Activated CD4-positive, alpha-beta T cell treated with anti-CD3 and anti-CD28 coated beads, Interleukin-2, Interleukin-6, amounts not matched to agents 100 ng/mL and 50 ng/mL, durations not matched to agents 16 hours and 8 hours (primary cell): ENCODE measurements at places on chromosomes 11 and 22.

DNA sequence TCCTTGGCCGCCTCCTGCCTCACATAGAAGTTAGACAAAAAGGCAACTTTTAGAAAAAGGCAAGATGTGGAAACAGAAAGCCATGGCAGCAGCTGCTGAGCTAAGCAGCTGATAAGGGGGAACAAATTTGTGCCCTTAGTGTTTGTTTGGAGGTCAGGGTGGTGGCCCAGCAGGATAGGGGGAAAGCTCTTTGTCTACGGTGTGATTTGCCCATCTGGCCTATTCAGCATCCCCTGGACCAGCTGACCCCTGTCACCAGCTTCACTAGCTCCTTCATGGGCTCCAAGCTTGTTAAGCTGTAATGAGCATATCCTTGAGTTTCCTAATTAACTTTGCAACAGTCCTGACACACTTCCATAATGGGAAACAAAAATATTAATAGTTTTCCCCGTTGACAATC is 5.9 kb upstream of the ME3 start:
- DNase-seq: no peak

DNA sequence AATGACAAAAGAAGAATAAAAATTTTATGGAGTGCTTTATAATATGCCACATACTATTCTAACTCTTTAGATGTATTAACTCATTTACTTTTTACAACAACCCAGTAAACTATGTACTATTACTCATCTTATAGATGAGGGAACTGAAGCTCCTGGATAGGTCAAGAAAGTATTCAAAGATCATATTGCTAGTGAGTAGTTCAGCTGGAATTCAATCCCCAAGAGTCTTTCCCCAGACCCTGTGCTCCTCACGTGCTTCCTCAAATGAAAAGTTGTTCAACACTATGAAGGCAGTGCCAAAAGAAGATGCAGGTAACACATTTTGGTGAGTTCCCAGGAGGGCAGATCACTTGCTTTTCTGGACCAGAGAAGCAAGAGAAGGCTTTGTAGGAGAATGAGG is 46.8 kb downstream of the BTG4 start:
- DNase-seq: no peak

- no peak for DNase-seq
These were observed 37.0 kb downstream of the LDLRAD3 start for GRCh38 chr11:35980686-35981390.

- DNase-seq: no peak
These were observed 33.1 kb upstream of the ELF5 start for GRCh38 chr11:34546511-34547209.

GRCh38 chr22:49672014-49672516 is 155.6 kb downstream of the BRD1 start:
- no peak for DNase-seq
